Stimulated activated naive CD4-positive, alpha-beta T cell treated with Interleukin-2 at 50 U/mL for 16 hours (primary cell): ENCODE measurements at places on chromosomes 3 and 15.

GRCh38 chr3:73601011-73601410 is 23.7 kb downstream of the PDZRN3 start:
- no peak for DNase-seq

- no peak for DNase-seq
These were observed 29.0 kb downstream of the AQP9 start for GRCh38 chr15:58167095-58167691.

- DNase-seq, result no peak
These were observed 1.3 kb upstream of the MON1A start for GRCh38 chr3:49930922-49931321.

DNA sequence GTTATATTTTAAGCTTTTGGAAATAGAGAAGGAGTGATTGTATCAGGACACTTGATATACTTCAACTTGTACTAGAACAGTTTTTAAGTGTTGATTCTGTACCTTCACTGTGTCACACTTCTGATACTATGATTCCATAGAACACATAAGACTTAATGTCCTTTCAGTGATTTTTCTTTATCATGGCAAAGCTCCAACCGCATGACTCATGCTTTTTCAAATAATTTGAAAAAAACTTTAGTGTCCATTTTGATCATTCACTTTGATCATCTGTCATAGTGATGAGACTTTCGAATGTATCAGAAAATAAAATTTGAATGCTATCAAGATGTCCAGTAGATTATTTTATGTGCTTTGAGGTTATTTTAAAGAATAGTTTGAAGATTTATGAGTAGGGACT is 32.0 kb downstream of the AP4E1 start:
- no peak for DNase-seq

- no peak for DNase-seq
These were observed 40.3 kb upstream of the ZNF770 start for GRCh38 chr15:35028235-35028984.
